ENCODE measurements at places on chromosomes 7 and 10. TPM values are rescaled to one million over a fixed set of nuclear protein-coding genes. Genes with fewer than 3 reads are reported as not detected.
A peak's percentile ranks its signal among the peaks of the same experiment; 100 is the strongest.

DNA sequence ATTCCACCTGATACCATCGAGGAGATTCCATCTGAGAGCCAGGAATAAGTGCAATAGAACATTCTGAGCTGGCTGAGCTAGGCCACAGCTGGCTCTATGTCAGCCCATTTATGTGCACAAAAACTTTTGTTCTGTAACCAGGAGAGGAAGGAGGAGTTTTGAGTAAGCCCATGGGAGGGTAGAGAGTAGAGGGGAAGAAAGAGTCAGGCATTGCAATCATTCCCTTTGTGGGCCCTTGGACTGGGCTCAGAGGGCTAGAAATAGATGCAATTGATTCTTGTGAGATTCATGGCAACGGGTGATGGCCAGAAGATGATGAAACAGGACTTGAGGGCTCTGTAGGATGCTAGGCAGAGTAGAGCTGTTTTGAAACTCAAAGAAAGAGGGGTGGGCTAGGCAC, 104.6 kb upstream of the KIF5B start:
- DNase-seq: no peak

DNA sequence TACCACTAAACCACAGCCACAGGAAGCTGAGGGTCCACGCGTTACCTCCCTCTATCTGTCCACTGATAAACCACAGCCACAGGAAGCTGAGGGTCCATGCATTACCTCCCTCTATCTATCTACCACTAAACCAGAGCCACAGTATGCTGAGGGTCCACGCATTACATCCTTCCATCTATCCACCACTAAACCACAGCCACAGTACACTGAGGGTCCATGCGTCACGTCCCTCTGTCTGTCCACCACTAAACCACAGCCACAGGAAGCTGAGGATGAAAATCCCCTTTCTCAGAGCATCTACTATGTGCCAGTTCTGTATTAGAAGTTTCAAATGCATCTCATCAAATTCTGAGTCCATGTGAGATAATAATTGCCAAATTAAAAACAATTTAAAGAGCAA, 589.3 kb downstream of the DNAJB6 start:
- DNase-seq: no peak

DNA sequence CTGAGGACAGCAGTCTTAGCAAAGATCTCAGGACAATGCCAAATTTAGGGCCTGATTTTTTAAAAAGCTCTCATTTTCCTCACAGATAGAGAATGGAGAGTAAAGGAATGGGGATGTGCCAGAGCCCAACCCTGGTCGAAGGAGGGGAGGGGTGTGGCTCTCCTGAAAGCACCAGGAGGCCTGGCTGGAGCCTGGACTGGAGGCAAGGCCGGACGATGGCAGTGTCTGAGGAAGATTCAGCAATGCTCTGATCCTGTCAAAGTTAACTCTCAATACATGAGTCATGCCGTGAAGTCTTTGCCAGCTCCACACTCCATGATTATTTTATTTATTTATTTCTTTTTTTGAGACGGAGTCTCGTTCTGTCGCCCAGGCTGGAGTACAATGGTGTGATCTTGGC, 108.3 kb downstream of the UPF2 start:
- DNase-seq: no peak

GRCh38 chr7:44580945-44581878, 819 bp downstream of the TMED4 start:
- DNase-seq: no peak

- DNase-seq: no peak
These were observed 47.1 kb downstream of the MAGI2 start for GRCh38 chr7:79406371-79406770.

DNA sequence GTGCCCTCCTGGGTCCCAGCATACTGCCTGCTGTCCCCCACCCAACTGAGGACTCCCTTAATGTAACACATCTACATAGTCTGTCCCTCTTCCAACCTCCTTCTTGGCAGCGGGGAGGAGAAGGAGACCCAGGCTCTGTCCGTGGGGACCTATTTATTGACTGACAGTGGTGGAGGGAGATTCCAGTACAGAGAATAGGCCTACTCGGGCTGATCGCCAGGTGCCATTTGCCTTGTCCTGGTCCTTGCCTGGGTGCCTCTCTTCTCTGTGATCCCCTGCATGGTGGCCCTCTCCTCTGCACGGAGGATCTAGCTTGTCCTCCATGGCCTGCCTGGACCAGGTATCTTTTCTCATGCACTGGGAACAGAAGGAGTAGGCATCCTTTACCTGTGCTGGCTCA, 17.0 kb downstream of the GHRHR start:
- DNase-seq: no peak

DNA sequence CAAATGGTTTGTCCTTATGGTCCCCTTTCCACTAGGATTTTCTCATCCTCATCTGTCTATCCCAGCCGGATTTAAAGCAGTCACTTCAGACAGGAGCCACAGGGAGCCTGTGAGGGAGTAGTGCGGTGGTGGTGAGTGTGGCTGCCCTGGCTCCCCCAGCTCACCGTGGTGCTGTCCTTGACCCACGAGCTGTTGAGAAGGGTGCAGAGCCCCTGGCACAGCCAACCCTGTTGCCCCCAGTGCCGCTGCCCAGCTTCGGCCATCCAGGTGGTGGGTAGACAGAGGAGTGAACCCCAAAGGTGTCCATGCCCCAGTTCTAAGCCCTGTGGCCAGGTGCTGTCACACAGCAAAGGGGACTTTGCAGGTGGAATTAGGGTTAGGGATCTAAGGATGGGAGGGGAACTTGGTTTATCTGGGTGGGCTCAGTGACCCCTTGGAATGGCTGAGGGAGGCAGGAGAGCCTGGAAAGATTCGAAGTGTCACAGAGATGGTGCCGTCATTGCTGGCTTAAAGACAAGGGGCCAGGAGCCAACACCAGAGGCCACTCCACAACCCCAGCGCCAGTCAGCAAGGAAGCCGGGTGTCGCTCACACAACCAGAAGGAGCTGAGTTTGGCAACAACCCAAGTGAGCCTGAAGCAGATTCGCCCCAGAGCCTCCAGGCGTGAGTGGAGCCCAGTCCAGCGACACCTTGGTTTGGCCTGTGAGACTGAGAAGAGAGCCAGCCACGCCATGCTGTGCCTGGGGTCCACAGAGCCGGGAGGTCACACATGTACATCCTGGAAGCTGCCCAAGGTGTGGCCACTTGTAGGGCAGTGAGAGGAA, 142.4 kb downstream of the ADCY1 start:
- DNase-seq: no peak

- no peak for DNase-seq
These were observed 14.9 kb downstream of the GTF2I start for GRCh38 chr7:74672343-74672915.

DNA sequence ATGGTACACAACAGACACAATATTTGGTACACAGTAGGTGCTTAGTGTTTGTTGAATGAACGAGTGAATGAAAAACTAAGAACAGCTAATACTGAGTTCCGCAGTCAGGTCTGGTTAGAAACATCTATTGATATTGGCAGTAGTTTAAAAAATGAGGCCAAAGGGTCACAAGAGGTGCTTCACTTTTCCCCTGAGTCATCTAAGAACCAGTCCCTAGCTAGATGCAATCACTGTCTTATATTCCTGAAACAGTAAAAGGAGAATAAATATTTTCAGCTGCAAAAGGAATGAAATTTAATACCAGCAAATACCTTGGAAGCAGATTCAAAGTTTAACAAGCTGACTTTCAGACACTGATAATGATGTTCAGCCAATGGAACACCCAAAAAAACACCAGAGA, 54.5 kb downstream of the SCRN1 start:
- DNase-seq: no peak

DNA sequence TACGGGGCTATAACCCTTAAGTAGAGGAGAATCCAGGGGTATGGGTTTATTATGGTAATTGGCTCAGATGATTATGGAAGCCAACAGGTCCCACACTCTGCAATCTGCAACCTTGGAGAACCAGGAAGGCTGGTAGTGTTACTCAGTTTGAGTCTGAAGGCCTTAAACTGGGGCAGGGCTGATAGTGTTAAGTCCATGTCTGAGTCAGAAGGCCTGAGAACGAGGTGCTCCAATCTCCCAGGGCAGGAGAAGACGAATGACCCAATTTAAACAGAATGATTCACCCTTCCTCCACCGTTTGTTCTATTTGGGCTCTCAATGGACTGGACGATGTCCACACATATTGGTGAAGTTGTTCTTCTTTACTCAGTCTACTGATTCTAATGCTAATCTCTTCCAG, 244.5 kb upstream of the PTER start:
- no peak for DNase-seq

- no peak for DNase-seq
These were observed 80.1 kb downstream of the CABCOCO1 start for GRCh38 chr10:61742812-61743211.

DNA sequence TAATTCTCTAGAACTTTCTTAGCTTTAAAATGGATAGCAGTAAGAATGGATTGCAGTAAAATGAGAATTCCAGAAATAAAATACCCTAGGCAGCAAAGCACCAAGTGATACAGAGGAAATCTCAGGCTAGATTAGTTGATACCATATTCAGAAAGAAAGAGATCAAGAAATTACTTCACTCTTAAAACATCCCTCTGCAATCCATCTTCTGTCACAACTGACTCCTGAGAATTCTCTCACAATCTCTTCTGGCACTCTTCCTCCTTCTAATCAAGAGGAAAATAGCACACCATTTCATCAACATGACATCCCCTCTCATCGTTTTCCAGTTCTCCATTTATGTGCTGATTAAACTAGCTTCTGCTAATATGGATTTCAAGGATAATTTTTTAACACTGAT, 42.2 kb upstream of the LAMB1 start:
- DNase-seq: no peak

DNA sequence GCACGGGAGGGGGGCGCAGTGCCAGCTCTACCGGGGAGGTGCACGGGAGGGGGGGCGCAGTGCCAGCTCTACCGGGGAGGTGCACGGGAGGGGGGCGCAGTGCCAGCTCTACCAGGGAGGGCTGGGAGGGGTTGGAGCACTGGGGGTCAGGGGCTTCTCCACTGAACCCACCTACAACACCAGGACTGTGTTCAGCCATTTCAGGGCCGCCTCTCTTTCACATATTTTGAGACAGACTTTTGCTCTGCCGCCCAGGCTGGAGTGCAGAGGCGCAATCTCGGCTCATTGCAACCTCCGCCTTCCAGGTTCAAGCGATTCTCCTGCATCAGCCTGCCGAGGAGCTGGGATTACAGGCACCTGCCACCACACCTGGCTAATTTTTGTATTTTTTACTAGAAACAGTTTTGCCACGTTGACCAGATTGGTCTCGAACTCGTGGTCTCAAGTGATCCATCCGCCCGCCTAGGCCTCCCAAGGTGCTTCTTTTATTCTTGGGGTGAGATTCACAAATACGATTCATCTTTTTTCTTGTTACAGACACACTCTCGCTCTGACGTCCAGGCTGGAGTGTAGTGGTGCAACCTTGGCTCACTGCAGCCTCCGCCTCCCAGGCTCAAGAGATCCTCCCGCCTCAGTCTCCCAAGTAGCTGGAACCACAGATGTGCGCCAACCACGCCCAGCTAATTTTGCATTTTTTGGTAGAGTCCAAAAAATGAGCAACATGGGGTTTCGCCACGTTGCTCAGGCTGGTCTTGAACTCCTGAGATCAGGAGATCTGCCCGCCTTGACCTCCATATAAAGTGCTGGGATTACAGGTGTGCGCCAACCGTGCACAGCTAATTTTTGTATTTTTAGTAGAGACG, 37.0 kb downstream of the ADAP1 start:
- DNase-seq: peak; percentile 24

- no peak for DNase-seq
These were observed 12.0 kb downstream of the DENND10 start for GRCh38 chr10:119115926-119116325.

- DNase-seq: no peak
These were observed 66.0 kb upstream of the LRRC4 start for GRCh38 chr7:128097211-128097731.

DNA sequence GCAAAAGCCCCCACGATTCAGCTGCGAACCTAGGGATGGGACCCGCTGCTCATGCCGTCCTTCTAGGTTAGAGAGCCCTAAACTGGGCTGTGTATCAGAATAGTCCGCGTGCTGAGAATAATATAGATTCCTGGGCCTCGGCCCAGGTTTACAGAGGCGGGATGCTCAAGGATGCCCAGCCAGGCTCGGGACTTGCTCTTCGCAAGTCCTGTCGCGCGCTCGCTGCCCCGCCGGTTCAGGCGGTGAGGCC, 266 bp upstream of the STMP1 start:
- no peak for DNase-seq

GRCh38 chr7:75925717-75926435, 10.9 kb downstream of the POR start:
- no peak for DNase-seq

DNA sequence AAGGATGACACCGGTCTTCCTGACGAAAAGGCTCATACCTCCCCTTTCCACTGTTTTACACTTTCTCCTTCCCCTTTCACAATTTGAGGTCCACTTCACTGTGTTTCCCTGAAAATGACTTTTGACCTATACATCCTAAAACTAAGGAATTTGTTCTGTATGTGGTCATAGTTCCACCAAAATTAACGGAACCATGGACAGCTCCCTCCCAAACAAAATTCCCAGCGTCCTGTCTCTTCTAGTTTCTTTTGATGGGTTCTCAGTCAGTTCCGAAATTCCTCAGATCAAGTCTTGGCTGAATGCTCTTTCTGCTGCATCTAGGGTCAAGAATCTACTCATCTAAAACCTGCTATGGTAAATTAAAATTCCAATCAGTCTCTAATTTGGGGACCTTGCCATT, 1191.9 kb downstream of the CNTNAP2 start:
- DNase-seq: no peak

The ZNF394 gene
- 16.6 TPM for total RNA-seq

The PNLIP gene
- total RNA-seq: not detected

The CFAP43 gene
- total RNA-seq: not detected

The SPDYE6 gene
- not detected for total RNA-seq

The AGBL3 gene
- 3.5 TPM for total RNA-seq

The AOC1 gene
- total RNA-seq: not detected

Measured in psoas muscle (tissue), 8 donors.